ENCODE measurements at places on chromosomes 5 and 9.
A peak's percentile ranks its signal among the peaks of the same experiment; 100 is the strongest.

- DNase-seq, result no peak
These were observed 357.1 kb downstream of the CDH18 start for GRCh38 chr5:19630876-19631275.

GRCh38 chr9:81146684-81147337, 542.5 kb downstream of the TLE1 start:
- DNase-seq, result no peak

DNA sequence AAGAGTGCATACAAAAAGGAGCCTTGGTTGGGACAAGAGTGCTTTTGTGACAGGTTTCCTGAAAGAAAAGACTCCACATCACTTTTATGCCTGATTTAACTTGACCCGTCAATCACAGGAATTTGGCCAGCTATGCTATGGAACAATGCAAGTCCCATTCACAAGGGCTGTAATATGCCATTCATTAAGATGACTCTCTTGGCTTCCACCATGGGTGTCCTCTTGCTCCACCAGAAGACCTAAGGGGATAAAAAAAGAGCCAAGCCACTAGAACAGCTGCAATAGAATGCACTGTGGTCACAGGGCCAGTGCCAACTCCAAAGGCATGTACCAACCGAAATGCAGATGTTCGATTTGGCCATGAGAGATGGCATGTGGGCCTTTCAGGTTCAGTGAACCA, 480.1 kb upstream of the MPDZ start:
- DNase-seq, result no peak

- DNase-seq, result no peak
These were observed 45.8 kb downstream of the MOCS2 start for GRCh38 chr5:53063791-53064190.

- no peak for DNase-seq
These were observed 189.0 kb downstream of the CETN3 start for GRCh38 chr5:90220554-90220953.

GRCh38 chr5:42749020-42749419, 7.6 kb upstream of the CCDC152 start:
- no peak for DNase-seq

DNA sequence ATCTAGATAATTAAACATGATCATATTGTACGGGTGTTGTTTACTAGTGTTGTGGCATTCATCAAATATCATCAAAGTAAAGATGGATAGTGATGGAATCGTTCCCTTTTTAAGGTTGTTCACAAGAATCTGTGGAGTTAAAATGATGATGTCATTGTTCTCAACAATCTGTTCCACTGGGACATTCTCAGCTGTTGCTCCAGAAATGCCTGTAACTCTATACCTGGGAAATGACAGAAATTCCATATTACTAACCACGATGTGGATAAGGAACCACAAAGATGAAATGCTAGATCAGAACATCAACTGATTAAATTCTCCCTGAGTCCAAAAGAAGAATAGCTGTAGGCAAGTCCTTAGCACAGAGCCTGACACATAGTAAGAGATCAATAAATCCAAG, 38.0 kb downstream of the RIGI start:
- no peak for DNase-seq

DNA sequence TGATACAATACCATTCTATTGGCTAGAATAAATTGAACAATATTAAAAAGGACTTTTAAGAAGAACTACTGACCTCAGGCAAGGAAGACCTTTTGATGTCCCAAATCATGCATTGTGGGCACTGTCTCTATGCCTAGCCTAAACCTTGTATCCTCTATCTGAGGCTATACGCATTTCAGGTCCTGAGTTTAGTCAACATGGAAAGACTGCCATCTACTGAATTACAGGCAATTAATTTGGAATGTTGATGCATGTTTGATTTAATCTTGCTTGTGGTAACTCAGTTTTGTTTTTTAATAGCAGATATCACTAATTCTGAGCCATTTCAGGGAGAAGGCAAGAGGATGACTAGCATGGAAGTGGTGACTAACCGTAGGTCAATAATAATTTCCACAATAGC, 585.3 kb upstream of the CCNG1 start:
- DNase-seq, result no peak

DNA sequence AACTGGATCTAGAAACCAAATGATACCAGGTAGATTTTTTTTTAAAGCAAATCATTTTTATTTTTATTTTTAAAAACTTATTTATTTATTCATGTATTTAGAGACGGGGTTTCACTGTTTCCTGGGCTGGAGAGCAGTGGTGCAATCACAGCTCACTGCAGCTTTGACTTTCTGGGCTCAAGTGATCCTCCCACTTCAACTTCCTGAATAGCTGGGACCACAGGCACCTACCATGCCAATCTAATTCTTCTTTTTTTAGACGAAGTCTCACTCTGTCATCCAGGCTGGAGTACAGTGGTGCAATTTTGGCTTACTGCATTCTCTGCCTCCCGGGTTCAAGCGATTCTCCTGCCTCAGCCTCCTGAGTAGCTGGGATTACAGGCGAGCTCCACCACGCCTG, 41.3 kb upstream of the CDK20 start:
- no peak for DNase-seq

- DNase-seq, result peak; percentile 70
These were observed 105.3 kb downstream of the PAX5 start for GRCh38 chr9:36928670-36929349.

GRCh38 chr5:176414704-176415103, 1.6 kb downstream of the CLTB start:
- no peak for DNase-seq

DNA sequence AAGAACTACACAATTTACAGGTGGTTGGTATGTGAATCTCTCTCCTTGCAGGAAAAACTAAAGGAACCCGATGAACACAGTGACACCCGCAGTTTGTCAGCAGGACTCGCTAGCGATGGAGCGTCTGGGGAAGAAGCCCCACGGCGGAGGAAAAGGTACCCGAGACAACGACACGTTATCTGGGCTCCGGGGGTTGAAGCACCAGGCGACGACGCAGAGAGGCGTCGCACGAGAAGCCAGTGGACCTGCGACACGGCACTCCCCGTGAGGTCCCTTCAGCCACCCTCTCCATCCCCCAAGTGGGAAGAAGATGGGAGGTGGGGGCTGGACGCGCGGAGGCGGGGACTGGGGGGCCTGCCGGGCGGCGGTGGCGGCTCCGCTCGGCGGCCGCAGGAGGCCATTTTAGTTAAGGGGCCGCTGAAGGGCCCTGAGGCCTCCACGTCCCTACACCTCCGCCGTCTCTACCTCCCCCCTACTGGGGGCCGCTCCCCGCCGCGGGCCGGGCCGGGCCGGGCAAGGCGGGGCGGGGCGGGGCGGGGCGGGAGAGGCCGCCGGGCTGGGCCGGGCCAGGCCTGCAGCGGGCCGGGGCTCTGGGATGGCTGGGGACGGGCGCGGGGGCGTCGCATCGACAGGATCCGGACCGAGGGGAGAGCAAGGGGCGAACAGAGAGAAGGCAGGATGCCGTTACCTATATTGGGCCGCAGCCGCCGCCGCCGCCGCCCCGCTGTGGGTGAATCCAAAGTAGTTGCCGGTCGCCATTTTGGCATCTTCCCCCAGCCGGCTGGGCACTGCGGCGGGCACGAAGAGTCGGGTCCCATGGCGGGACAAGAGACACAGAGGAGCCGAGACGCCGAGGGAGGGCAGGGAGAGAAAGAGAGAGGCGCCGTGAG, 754 bp downstream of the ZFR start:
- DNase-seq, result peak; percentile 68

DNA sequence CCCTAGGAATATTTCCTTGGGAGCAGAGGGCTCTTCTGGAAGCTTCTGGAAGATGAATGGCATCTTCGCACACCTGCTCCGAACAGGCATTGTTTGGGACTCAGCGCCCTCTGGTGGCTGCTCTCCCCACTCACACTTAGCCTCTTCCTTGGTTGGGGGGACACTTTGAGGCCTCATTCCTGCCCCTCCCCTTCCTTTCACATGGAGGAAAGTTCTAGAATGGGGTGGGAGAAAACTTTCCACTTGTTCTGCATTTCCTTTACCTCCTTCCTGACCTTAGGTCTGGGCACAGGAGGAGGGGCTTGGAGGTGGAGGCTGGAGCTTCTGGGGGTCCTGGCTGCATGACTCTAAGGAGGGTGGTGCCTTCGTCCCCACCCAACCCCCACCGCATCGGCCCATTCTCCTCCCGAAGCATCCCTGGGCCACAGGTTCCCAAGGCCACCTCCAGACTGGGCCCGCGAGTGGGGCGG, 19.3 kb upstream of the SMIM32 start:
- peak; percentile 39 for DNase-seq

GRCh38 chr9:136387217-136387616, 12.8 kb downstream of the SNAPC4 start:
- DNase-seq, result no peak

DNA sequence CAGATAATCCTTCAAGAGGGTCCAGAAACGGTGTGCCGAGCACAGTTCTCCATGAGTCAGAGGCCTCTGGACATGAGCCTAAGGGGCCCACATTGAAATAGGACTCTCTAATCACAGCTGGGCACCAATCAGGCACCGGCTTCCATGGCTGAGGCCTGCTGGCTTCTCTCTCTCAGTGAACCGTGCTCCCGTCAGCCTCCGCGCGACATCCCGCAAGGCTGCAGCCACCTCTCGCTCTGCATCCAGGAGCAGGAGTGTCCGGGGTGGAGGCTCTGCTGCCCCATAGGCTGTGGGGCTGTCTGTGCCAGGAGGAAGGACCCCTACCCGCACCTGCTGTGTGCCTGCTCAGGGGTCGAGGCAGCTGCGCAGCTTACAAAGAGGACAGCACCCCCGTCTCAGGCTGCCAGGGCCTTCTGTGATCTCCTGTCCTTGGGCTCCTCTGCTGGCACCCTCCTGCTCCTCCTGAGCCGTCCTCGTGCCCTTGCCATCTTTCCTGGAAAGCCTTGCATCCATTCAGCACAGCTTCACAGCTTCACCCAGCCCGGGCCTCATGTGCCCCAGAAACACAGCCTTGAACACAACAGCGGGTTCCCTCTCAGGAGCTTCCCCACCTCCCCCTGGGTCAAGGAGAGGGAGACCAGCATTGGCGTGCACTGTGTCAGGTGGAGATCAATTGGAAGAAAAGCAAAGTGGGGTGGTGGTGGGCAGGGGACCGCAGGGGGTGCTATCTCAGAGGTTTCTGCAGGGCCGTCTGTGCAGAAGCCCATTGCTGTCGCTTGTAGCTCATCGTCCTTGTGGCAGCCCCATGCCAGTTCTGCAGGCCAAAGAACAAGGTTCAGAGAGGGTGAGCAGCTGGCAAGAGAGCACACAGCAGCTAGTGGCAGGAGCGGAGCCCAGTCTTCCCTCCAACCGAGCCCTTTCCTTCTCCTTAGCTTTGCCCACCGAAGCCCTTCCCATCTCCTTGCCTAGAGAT, 22.8 kb upstream of the FCN1 start:
- no peak for DNase-seq

DNA sequence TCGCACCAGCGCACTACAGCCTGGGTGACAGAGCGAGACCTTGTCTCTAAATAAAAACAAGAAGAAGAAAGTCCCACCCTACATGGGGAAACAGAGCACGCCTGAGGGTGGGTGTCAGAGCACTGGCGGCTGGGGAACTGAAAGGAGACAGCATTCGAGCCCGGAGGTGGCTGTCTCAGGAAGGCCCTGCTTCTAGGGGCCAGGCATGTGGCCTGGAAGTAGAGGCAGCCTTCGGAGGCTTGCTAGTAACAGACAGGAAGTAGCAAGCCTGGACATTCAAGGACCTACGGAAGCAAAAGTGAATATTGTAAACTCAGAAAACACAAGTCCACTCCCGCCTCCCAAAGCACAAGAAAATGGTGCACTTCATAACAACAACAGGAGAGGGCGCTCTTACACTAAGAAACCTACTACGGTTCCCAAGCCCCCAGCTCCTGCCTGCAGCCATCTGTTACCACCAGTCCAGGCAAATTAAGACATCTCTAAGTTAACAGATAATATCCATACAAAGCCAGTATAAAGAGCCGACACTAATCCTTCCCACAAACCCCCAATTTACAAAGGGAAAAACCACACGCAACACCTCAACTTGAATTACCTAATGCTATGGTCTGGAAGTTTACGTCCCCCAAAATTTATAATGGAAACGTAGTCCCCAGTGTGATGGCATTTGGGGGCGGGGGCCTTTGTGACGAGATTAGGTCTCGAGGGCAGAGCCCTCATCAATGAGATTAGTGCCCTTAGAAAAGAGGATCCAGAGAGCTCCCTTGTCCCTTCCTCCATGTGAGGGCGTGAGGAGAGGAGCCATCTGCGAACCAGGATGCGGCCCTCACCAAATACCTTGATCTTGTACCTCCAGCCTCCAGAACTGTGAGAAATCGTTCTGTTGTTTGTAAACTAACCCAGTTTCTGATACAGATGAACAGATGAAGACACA, 7.7 kb downstream of the RASGEF1C start:
- DNase-seq, result no peak

DNA sequence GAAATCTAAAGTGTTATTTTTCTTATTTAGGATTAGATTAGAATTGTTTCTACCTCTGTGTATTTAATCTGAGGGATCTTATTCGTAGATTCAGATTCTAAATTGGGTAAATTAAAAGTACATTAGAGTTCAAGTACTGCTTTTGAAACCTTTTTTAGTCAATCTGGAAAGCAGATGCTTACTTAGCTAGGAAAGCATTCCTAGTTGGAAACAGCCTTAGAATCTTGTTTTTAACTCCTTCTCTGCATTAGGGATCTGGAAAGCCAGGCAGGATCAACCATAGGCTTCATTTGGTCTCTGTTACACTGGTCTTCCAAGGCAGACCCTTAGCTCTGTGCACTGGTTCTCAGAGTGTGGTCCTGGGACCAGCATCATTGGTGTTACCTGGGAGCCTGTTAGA, 247.4 kb downstream of the NR3C1 start:
- DNase-seq, result no peak

GRCh38 chr5:159001247-159001646, 98.5 kb downstream of the EBF1 start:
- DNase-seq, result no peak

- DNase-seq, result no peak
These were observed 134.5 kb downstream of the MED10 start for GRCh38 chr5:6243706-6244338.

DNA sequence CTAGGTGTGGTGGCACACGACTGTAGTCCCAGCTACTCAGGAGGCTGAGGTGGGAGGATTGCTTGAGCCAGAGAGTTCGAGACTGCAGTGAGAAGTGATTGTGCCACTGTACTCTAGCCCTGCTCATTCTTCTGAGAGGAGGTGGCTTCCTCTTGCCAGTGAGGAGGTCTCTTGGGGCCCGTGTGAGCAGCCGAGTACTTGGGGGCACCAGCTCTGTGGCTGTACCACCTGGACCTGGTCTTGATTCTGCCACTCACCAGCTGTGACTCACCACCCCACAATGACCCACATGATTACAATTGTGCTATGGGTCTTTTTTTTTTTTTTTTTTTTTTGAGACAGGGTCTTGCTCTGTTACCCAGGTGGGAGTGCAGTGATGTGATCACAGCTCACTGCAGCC, 18.0 kb upstream of the CRB2 start:
- no peak for DNase-seq

Data from stimulated activated naive CD8-positive, alpha-beta T cell treated with anti-CD3 and anti-CD28 coated beads, Interleukin-15, amount 100 ng/mL, for 72 hours (primary cell).